ENCODE measurements at places on chromosomes 7 and 10.

DNA sequence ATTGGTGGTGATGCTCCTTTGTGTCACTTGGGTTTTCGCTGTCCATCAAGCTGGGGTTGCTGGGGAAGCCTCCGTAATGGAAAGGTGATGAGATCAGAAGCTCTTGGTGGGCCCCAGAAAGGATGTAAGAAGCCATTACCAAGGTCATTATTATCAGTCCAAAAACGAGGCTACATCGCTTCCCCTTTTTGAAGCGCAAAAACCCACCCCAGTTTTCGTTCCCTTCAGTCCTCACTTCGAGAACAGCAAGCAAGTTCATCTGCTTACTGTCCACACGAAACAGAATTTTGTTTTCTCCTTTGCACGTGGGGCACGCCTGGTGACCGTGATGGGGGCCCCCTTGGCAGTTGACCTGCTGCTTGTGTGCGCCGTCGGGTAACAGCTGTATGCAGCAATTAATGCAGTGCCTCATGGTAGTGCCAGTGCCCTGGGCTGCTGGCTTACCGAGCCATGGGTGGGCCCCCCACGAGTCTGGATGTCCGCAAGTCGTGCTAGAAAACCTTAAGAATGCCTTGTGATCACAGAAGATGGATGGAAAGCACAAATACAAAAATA is 47.5 kb downstream of the CHST15 start:
- no peak for DNase-seq

DNA sequence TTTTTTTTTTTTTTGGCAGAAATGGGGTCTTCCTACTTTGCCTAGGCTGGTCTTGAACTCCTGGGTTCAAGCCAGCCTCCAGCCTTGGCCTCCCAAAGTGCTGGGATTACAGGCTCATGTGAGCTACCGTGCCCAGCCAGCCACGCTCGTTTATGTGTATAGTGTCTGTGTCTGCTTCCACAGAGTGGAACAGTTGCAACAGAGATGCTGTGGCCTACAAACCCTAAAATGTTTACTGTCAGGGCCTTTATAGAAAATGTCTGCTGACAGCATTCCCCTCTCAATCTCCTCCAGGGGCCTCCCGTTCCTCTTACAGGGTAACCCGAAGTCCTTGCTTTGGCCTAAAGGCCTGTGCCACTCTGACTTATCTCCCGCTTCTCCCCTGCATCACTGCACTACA is 87.6 kb upstream of the LEP start:
- DNase-seq: no peak

DNA sequence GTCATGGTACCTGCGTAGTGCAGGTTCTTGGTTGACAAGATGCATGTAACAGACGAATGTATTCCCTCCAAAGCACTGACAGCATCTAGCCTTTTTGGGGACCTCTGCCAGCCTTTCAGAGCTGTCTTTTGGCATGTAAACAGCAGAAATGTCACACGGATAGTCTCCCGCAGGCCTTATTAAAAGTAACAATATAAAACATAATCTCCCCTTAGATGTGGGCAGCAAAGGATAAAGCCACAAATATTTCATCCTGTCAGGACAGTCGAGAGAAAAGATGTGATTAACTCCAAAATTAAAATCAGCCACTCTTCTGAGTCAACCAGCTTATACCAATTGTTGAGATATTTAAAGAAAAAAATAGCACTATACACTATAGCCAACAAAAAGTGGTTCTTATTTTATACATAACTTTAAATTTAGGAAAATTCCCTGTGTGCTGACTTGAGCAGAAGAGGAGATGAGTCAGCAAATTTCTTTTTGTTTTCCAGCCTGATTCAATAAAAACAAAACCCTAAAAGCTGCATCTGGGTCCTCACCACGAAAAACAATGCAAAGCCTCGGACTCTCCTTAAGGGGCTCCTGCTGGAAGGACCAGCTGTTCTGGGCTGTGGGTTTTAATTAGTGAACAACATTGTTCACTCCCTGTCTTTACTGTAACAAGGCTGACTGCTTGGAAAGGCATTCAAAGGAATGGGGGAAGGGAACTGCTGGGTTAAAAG is 240.2 kb downstream of the ADAM12 start:
- DNase-seq: no peak

DNA sequence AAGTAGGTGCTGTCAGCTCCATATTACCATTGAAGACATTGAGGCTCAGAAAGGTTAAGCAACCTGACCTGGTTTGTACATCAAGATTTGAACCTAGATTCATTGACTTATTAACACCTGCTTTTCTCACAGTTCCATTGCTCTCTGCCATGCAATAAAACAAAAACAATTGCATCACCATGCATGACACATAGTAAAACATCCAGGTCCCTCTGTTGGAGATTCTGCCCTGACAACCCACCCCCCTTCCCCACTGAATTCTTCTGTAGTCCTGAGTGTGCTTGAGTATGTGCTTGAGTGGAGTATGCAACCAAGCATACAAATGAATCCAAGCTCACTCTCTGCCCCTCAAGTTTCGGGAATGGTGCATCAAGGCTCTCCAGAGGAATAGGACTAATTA is 6.0 kb upstream of the LMBR1 start:
- DNase-seq: no peak

DNA sequence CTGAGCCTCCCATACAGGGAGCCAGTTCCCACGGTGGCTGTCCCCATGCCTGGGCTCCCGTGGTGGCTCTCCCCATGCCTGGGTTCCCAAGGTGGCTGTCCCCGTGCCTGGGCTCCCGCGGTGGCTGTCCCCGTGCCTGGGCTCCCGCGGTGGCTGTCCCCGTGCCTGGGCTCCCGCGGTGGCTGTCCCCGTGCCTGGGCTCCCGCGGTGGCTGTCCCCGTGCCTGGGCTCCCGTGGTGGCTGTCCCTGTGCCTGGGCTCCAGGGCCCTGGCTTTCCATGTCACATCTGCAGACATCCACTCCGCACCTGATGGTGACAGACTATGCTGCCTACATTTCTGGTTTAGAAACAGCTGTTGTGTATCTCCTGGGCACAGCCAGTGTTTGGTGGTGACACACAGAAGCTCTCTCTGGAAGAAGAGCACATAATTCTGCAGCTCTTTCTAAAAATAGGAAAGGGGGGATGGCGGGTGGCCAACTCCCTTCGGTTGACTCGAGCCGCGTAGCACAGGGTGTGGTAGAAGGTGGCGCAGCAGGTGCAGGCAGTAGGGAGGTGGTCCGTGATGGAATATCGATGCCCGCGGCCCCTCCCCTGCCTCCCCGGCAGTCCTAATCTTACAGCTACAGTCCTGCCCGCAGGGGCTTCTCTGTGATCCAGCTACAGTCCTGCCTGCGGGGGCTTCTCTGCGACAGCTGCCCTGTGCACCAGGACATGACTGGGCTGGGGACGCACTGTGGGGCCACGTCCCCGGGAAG is 251.2 kb downstream of the DNAJB6 start:
- DNase-seq: no peak

- peak; percentile 46 for DNase-seq
Measured at GRCh38 chr7:117323305-117323850, 520 bp upstream of the WNT2 start.

- DNase-seq: no peak
Measured at GRCh38 chr10:96369890-96370583, 11.2 kb upstream of the OPALIN start.

DNA sequence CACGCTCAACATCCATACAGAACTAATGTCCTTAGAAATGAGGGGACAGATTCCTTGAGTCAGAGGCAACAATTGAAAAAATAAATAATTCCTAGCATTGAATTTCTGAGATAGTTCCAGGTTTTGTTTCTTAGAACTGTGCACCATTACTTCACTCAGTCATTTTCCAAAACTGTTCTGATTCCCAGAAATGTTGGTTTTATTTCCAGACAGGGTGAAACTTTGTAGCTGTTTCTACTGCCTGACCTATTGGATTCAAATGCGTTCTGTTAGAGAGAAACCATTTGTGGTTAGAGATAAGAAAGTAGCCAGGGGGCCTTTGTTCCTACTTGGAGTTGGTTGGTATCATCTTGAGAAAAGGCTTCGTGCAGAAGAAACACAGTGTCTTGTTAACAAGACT is 8.1 kb upstream of the DEPP1 start:
- DNase-seq: peak; percentile 2

DNA sequence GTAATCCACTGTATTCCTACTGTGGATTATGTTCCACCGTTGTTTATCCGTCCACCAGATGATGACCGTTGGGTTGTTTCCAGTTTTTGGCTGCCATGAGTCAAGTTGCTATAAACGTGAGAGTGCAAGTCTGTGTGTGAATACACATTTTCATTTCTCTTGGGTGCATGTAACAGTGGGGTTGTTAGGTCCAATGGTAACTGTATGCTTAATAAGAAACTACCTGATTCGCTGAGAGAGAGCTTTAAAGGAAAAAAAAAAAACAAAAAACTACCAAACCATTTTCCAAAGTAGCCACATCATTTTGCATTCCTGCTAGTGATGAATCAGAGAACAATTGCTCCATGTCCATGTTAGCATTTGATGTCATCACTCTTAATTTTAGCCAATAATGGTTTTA is 15.9 kb downstream of the UBN2 start:
- no peak for DNase-seq

DNA sequence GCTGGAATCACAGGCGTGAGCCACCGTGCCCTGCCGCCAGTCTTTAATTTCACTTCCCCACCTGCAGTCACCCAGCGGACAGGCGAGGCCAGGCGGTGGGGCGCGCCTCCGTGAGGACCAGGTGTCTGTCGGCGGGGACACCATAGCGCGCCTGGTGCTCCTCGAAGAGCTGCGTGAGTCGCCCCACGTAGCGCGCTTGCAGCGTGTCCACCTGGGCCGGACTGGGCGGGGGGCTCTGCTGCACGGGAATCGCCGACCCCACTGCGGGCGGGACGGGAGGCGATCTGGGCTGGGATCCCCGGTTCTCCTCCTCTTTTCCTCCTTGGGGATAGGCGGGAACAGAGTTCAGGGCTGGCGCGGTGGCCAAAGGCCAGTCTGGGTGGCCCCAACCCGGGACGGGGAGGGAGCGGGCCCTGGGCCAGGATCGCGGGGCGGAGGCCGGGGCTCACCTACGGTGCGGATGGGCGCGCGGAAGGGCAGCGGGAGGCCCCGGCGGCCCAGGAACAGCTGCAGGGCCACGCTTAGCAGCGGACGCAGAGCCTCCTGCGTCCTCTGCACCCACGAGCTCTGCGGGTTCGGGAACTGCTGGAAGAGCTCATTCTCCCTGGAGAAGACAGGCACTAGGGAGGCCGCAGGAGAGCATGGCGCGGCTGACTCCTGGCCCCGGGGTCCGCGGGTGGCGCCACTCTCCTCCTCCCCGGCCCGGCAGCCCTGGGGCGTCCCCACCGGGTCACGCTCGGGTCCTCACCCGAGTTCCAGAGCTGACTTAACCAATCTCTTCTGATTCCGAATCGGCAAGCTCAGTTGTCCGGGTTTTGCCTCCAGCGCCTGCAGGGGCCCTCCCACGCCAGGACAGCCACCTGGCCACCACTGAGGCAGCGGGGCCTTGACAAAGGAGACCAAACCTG is 1.1 kb upstream of the MOGAT3 start:
- DNase-seq: no peak

- DNase-seq: no peak
Measured at GRCh38 chr10:118276727-118277126, 65.4 kb downstream of the FAM204A start.

- no peak for DNase-seq
Measured at GRCh38 chr10:63718006-63718405, 196.8 kb downstream of the REEP3 start.

- no peak for DNase-seq
Measured at GRCh38 chr7:3156508-3156907, 112.8 kb upstream of the CARD11 start.

GRCh38 chr10:52400562-52400961 is 86.5 kb downstream of the DKK1 start:
- no peak for DNase-seq

GRCh38 chr7:2967253-2967652 is 76.4 kb downstream of the CARD11 start:
- no peak for DNase-seq

DNA sequence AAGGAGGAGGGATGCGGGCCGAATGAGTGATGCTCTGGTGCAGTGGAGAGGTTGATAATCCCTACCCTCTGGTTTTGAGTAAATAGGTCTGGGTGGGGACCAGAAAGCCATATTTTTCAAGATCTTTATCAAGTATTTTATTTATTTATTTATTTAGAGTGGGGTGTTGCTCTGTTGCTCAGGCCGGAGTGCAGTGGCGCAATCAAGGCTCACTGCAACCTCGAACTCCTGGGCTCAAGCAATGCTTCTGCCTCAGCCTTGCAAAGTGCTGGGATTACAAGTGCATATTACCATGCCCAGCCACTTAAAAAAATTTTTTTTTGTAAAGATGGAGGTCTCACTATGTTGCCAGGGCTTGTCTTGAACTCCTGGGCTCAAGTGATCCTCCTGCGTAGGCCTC is 21.6 kb downstream of the SVIL start:
- DNase-seq: no peak

DNA sequence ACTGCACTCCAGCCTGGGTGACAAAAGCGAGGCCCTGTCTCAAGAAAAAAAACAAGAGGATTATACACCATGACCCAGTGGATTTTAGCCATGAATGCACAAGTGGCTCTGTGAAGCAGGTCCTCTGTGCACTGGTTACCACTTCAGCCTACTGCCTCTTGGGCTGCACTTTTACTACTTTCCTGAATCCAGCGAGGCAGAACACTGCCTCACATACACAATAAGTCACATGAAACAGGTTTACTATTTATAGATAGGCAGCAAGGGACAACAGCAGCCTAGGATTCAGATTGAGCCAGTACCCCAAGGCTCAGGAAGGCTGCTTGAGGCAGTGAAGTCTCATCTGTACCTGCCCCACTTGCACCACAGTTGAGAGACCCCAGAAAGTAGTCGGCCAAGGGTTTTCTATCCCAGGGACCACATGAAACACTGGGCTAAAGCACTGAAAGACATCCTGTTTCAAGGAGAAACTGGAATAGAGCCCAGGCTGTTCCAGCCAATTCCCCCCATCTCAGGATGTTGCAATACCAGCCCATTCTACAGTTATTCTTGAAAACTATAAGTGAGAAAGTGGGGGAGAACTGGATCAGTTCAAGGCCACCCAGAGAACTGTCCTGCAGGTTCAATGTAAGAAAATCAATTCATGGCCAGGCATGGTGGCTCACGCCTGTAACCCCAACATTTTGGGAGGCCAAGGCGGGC is 10.3 kb upstream of the OGDH start:
- no peak for DNase-seq

- DNase-seq: peak; percentile 34
Measured at GRCh38 chr10:131697476-131698128, 203.2 kb upstream of the PPP2R2D start.

DNA sequence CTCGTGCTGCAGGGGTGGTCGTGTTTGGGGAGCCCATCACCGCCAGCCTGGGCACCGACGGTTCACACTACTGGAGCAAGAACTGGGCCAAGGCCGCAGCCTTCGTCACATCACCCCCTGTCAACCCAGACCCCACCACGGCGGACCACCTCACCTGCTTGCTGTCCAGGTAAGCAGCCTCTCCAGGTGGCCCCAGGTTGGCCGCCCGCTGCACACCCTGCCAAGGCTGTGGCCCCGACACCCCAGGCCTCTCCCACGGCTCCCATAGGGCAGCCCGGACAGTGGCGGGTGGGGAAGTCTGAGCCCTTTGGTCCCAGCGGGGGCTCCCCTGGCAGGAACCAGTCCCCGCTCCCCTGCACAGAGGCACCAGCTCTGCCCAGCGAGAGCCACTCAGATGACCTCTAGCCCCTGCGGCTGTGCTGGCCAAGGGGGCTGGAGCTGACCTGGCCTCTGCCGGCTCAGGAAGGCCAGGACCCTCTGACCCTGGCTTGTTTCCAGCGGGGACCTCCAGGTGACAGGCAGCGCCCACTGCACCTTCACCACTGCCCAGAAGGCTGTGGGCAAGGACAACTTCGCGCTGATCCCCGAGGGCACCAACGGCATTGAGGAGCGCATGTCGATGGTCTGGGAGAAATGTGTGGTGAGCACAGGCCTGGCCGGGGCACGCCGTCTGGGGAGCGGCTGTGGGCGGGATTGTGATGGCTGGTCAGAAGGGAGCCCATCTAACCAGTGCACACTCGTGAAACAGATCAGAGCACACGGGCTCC is 13.8 kb downstream of the DPYSL4 start:
- no peak for DNase-seq
